ENCODE measurements at places on chromosomes 7 and 10. TPM values are rescaled to one million over a fixed set of nuclear protein-coding genes. Genes with fewer than 3 reads are reported as not detected.

Gene HDAC9
- 22.7 TPM for total RNA-seq

Gene ASAH2
- total RNA-seq = 0.46 TPM

Gene IDI2
- total RNA-seq = not detected

Gene DGKI
- 29.9 TPM for total RNA-seq

Gene ORC5
- 98.7 TPM for total RNA-seq

Gene NUTM2E
- under 0.01 TPM for total RNA-seq

DNA sequence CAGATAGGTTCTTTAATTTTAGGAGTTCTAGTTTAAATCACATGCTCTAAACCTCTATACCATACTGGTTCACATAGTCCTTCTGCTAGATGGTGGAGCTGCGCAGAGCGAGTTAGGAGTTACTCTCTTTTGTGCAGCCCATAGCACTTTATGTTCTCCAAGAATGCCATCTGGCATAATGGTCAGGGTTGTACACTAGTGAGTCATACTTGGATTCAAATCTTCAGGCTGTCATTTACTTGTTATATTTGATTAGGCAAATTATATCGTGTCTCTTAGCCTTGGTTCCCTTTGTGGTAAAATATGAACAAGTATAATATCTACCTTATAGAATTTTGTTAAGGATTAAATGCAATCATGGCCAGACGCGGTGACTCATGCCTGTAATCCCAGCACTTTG lies 1078.3 kb downstream of the NRG3 start:
- DNase-seq = no peak

DNA sequence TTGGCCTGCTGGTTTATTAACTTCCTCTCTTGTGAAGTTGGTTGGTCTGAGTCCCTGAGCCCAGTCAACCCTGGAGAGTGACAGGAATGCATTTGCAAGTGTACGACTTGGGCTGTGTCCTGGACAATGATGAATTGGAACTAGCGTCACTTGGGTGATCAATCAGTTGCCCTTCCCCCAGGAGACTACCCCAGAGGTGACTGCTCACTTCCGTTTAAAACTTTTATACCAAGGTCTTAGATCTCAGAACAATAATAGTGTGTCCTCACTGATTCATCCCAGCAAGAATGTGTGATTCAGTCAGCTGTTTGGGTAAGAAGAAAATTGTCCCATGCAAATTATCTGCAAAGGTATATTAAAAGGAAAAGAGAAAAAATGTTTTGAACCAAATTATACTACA lies 102.9 kb upstream of the ARMC3 start:
- peak; percentile 50 for DNase-seq

DNA sequence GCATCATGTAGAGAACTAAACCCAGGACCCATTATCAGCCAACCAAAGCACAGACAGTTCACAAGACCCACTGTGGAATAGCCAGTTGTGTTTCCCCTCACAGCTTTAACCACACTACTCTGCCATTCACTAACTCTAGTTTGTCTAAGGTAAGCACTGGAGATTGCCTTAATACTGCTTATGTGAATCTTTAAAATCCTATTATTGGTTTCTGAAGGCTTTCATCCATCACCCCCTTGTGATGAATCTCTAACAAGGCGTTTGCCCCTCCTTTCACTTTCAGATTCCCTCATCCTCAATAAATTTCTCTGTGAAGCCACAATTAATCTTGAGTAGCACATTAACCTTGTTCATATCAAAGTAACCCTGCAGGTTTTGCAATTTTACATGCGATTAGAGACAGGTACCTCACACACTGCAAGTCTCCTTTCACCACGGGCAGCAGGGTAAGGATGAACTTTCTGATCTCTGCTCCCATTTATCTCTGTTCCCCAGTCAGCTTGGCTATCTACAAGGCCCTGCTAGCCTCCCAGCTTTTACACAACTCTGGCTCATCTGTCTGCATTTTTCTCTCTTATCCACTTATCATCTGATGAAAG lies 785.6 kb downstream of the REEP3 start:
- no peak for DNase-seq

GRCh38 chr10:106189292-106189691 lies 975.2 kb downstream of the SORCS1 start:
- no peak for DNase-seq

DNA sequence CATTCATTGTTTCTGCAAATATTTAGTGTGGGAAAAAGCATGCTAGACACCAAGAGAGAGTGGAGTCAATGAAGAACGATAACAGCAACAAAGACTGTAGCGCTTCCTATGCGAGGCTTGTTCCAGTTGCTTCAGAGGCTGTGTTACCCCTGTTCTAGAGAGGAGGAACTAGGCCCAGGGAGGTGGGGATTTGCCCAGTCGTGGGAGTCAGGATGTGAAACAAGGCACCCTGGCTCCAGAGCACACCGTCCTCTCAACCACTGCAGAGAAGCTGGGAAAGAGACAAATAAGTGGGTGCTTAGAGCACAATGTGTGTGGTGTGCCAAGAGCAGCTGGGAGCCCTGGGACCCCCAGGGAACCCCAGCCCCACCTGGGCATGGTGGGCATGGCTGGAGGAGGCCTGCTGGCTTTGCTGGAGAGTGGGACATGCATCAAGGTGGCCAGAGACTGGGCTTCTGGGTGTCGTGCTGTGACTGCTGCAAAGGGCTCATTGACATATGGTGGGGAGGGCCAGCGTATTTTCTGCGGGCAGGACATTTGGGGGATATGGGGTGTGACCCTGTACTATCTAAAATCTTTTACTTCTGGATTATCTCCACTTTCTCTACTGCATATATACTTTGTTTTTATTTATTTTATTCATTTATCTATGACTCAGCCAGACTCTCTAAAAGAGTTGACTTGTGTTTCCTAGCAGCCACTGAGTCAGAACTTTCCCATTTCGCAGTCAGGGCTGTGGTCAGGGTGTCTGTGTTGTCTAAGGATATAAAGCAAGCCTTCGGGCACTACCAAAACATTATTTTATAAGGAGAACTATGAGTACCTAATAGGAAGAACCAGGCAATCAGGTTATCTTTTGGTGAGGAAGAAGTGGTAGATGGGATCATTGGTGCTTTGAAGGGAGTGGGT lies 95.4 kb downstream of the TCF7L2 start:
- DNase-seq = peak; percentile 84

- DNase-seq = no peak
Observed at GRCh38 chr7:380711-381210, 90.8 kb downstream of the FOXL3 start.

DNA sequence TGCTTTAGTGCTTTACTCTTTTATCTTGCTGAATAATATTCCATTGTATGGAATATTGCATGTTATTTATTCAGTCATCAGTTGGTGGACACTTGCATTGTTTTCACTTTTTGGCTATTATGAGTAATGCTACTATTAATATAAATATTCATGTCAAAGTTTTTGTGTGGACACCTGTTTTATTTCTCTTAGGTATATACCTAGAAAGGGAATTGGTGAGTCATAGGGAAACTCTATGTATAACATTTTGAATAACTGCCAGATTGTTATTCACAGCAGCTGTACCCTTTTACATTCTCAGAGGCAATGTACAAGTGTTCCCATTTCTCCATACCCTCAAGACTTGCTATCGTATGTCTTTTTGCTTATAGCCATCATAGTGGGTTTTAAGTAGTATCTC lies 268.7 kb downstream of the SEMA3A start:
- DNase-seq = no peak

GRCh38 chr10:111113961-111114757 lies 37.3 kb downstream of the ADRA2A start:
- peak; percentile 41 for DNase-seq

- no peak for DNase-seq
Observed at GRCh38 chr10:88440541-88440940, 142.6 kb downstream of the RNLS start.

- peak; percentile 79 for DNase-seq
Observed at GRCh38 chr7:150986099-150986512, 4.7 kb upstream of the NOS3 start.

DNA sequence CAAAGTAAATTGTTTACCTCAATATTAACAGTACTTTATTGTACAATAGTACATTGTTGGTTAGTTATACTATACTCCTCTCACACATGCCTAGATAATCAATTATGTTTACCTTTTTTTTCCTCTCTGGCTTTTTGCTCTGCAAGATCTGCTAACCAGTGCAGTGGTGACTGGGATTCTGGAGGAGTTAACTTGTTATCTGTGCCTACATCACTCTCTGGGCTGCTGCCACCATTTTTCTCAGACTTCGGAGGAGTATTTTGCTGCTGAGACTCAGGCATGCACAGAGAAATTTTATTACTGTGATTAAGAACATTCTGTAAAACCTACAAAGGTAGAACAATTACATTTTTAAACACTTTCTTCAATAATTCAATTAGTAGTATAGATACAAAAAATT lies 59.7 kb downstream of the NRBF2 start:
- no peak for DNase-seq

DNA sequence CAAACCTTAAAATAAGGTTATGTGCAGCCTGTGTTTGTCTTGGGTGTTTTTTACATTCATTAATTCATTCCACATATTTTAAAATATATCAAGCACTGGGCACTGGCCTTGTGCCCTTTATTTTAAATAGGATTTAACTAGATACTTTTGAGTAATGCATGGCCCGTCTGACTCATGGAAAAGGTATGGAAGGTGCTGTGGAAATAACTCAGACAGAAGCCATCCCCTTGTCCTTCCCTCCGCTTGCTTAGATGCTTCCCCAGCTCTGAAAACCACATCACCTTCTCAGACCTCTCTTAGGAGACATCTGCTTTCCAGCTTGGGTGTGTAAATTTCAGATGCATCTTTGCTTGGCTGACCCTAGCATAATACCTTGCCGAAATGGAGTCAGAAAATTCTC lies 30.5 kb downstream of the SLC18A2 start:
- DNase-seq = peak; percentile 31

DNA sequence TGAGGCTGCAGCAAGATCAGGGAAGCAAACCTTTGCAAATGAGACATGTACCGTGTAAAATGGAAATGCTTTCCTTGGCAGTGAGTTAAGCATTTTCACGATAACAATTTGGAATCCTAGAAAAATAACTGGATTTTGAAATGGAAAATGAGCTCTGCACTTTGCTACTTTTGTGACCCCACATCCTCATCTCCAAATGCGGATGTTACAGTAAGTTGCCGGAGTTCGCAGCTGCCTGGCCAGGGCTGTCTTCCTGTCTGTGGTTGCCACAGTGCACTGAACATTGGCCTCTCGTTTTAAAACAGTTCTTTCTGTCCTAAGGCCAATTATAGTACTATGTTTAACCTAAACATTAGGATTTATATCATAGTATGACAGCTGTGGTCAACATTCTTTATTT lies 136.2 kb upstream of the FZD8 start:
- DNase-seq = no peak

GRCh38 chr10:49115015-49115795 lies at the start of gene VSTM4:
Gene VSTM4 (minus strand): TSS chr10:49115522. CDS start chr10:49115485, 37 bp downstream.
- DNase-seq = peak; percentile 48

GRCh38 chr10:110511734-110512449 lies 14.2 kb downstream of the DUSP5 start:
- no peak for DNase-seq

DNA sequence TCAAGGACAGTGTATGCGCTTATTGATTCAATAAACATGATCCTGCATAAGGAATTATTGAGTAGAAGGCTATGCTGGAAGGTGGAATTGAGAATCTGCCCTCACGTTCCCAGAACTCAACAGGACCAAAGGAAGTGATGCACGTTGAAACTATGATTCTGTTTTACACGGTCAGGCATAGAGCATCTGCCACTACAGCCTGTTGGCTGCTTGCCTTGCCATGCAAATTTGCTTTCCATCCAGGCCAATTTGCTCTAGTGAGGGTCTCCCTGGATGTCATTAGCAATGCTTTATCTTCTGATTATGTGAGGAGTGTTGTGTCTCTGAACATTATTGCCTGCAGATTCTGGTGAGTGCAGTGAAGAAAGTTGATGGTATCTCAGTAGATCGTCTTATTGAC lies 132.9 kb downstream of the ADRA2A start:
- no peak for DNase-seq

DNA sequence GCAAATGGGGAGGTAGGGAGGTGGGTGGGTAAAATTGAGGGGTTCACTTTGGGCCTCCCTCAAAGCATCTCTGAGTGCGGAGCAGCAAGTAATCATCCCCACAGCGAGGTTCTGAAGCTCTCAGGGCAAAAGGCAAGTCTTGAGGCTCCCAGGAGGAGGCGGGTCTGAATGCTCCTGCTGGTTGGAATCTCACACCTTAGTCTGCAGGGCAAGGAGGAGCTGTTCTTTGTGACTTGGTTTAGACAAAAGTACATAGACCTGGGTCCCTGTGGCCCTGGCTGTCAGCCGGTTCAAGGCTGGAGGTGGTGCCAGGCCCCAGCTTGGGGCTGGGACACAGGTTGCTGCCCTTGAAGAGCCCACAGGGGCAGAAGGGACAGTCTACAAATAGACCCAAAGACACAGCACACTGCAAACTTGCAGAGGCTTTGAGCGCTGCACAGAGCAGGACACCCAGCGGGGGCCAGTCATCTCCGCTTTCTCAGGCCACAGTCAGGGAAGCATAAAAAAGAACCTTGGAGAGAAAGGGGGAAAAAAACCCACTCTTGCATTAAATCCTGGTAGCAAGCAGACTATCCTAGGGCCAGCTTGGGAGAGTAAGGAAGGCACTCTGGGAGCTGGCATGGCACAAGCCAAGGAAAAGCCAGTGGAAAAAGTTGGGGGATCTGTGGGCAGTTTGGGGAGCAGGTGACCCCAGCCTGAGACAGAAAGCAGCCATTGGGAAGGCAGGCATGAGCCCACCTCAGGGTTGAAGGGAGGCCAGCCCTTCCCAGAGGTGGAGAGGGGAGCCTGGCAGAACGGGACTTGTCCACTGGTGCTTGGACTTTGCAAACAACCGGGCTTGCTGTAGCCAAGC lies 926 bp upstream of the C10orf71 start:
- DNase-seq = no peak

- peak; percentile 74 for DNase-seq
Observed at GRCh38 chr10:121942749-121943416, 15.1 kb upstream of the ATE1 start.

DNA sequence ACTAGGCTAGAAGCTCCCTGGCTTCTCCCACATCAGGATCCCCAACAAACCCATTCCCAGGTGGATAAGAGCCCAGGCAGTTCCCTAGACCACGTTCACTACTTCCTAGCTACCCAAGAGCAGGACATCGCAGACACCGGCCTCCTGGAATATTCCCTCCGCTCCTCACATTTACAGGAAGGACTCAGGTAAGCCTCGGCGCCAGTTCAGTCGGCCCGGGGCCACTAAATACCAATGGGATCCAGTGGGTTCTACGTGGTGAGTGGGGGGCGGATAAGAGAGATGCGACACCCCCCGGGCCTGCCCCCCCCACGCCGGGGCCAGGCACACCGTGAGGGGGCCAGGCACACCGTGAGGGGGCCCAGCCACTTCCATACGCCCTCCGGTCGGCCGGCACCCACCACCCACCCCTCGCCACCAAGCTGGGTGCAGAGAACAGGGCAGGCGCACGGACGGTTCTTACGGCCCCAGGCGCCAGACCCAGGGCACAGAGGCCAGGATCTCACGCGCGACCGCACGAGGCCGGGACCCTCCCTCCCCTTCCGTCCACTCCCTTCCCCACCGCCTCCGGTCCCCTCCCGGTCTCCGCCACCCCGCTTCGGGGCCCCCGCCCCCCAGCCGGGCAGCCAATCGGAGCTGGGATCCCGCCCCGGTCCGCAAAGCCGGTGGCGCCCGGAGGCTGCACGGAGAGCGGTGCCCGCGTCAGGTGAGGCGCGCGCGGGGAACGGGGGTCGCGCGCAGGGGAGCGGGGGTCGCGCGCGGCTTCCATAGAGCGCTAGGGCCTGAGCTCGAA lies at the start of gene BLVRA:
TSS of gene BLVRA (plus strand) at position 652 of the 793 bp plus-strand sequence. CDS start 12,479 bp downstream, outside the sequence.
- peak; percentile 80 for DNase-seq

- DNase-seq = peak; percentile 50
Observed at GRCh38 chr7:139034855-139035585, 822 bp downstream of the ZC3HAV1L start.
